ENCODE measurements at places on chromosomes 16 and 17.
A peak's percentile ranks its signal among the peaks of the same experiment; 100 is the strongest.

DNA sequence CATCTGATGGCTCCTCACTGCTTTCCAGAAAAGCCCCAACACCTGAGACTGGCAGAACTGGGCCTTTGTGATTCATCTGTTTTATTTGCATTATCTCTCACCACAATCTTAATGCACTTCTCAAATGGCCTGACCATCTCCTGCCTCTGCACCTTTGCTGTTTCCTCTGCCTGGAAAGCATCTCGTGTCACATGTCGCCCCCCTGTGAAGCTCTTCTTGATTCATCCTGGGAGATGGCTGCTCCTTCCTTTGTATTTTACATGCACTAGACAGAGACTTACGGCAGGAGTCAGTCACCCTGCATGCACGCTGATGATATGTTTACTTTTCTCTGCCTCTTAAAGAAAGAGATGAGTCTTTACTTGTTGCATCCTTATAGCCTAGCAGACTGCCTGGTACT is 30.0 kb downstream of the HNF1B start:
- DNase-seq: no peak

- DNase-seq: no peak
Observed at GRCh38 chr17:44187131-44187899, 543 bp downstream of the TMUB2 start.

GRCh38 chr16:85620374-85620773 is 7.3 kb downstream of the GSE1 start:
- DNase-seq: no peak

DNA sequence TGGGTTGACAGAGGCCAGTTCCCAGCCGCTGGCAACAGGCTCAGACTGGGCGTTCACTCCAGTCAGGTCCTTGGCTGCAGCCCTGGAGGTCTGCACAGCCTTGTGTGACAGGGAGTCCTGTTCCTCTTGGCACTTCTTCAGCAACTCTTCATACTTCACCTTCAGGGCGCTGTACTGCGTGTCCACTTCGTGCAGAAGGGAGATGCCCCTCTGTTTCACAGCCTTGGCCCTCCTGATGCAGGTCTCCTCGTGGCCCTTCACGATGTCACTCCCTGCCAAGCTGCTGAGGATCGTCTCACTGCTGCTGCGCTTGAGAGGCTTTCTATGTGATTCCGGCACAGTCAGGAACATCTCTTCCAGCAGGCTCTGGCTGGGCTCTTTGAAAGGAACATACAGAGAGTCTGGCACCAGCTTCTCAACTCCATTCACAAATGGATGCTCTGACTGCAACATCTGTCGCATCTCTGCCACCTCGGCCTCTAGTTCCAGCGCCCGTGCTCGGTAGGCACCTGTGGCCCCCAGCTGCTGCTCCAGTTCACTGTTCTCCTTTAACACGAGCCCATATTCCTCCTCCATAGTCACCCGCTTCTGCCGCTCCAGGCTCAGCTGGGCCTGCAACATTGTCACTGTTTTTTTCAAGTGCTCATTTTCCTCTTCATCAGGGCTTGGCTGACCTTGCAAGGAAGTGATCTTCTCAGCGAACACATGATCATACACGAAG is 27.2 kb downstream of the CDR2 start:
- no peak for DNase-seq

DNA sequence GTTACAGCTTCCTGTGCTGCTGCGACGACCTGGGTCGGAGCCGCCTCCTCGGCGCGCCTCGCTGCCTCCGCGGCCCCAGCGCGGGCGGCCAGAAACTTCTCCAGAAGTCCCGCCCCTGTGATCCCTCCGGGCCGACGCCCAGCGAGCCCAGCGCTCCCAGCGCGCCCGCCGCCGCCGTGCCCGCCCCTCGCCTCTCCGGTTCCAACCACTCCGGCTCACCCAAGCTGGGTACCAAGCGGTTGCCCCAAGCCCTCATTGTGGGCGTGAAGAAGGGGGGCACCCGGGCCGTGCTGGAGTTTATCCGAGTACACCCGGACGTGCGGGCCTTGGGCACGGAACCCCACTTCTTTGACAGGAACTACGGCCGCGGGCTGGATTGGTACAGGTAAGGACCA is 746 bp downstream of the HS3ST2 start:
- DNase-seq: peak; percentile 81

- DNase-seq: no peak
Observed at GRCh38 chr17:64107500-64108236, 22.3 kb downstream of the ERN1 start.

DNA sequence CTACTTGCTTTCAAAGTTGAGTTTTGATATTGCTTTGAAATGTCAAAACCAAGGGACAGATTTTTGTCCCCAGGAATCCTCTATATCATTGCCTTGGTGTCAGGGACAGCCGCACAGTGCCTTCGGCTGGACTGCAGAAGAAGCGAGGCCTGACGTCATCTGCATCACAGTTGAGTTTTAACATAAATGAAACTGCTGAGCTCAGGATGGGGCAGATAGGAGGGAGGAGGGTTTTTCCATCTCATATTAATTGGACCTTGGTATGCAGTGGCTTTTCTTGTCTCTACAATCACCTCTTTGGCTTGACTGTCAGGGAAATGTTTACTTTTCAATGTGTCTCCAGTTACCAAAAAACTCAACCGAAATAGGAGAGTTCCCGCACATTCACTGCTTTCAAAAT is 111.3 kb downstream of the AATF start:
- no peak for DNase-seq
